ENCODE measurements at places on chromosomes 2 and 18.

GRCh38 chr2:16348821-16349515 lies 316.7 kb downstream of the CYRIA start:
- DNase-seq: no peak

- peak; percentile 9 for DNase-seq
These were observed 54.2 kb upstream of the ADAM23 start for GRCh38 chr2:206389164-206389563.

DNA sequence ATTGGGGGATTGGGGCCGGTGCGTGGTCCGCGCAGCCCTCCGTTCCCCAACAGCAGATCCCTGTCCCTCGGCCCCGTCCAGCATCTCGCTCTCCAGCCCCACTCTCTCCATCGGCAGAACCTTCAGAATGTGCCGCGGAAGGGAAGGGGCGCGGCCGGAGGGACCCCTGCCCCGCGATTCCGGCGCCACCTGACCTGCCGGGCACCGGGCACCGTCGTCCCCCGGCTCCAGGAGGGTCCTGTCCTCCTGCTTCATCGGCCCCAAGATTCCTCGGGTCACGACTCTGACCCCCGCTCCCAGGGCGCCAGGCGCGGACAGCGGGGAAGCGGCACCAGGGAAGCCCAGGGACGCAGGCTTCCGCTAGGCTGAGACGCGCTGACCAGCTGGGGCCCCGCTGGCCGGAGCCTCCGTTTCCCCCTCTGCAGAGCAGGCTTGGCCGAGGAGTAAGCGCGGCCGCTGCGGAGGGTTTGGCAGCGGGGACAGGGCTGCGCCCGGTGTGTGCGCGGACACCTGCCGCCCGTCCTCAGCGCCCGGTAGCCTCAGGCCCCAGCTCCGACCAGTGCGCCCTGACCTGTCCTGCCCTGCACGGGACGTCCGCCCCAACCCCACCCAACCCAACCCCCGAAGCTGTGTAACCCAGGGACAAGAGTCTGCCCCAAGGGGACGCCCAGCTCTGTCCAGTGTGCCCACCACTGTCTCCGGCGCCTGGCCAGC lies 16.8 kb upstream of the BOK start:
- DNase-seq: no peak

DNA sequence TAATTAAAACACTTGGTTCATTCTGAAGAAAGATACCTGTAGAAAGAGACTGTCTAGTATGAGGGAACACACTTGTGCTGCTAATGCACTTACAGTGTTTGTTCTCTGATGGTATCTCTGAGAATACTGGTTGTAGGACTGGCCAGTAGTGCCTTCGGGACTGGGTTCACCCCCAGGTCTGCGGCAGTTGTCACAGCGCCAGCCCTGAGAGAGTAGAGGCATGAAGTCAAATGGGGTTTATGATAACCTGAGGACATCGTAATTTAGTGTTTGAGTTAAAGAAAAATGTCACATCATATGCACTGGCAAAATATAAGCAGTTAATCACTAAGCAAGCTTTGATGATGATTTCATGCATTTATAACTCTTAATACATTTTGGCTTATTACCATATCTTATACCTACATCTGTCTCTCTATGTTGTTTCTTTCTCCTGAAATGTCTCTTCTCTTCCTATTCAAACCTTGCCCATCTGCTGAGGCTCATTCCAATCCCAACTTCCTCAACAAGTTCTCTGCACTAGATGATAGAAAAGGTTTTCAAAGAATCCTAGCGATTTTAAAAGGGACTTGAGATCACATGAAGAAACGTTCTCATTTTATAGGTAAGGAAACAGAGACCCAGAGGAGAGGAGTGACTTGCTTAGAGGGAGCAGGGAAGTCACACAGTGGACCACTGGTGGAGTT lies 50.2 kb downstream of the ATIC start:
- no peak for DNase-seq

GRCh38 chr2:18833941-18834340 lies 244.6 kb upstream of the NT5C1B start:
- no peak for DNase-seq

DNA sequence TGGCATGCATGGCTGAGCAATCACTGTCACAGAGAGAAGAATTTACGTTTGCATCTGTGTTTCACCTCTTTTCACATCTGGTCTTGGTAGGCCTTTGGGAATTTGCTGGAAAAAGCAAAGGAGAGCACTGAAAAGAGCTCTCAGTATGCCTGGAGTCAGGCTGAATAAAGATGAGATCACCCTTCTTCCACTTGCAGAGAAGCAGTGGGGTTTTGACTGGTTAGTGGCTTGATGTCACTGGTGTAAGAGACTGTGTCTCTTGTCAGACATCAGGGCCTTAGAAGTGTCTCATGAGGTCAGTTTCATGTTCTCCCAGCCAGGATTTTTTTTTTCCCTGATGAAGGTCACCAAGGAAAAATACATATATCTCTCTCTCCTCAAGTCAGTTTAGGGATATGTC lies 353.8 kb downstream of the INSIG2 start:
- no peak for DNase-seq

DNA sequence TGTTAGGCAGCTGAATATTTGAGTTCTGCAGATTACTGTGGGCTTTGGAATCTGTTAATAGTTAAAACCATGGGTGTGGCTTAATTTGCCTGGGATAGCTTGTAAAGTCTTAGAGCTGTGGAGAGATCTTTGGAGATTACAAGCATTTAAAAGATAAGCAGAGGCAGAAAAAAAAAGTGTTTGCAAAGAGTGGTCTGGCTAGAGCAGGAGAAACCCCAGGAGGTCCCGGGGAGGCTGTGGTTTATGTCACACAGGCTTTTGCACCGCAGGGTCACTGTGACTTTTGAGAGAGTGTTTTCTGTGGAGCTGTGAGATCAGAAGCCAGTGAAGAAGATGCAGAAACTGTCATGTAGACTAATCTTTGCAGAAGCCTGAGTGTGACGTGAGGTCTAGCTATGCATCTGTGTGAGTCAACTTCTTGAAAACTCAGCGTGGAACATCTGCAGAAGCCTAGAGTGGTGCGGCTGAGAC lies 49.0 kb downstream of the SETBP1 start:
- DNase-seq: peak; percentile 25

DNA sequence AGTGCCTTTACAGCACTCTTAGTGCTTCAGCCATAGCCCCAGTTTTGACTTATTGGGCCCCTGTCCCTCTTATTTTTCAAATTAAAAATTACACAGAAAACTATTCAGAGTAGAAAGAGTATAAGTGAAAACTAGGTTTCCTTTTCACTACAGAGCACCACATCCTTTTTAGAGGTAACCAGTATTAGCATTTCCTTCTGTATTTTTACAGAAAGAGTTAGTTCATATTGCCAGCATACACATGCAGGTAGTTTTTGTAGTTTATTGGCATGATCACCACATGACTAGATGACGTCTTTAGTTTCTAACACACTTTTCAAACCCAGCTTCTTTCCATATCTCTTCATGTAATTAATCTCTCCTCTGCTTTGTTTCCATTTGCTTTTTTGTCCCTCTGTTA lies 66.4 kb downstream of the UBE2E3 start:
- no peak for DNase-seq

DNA sequence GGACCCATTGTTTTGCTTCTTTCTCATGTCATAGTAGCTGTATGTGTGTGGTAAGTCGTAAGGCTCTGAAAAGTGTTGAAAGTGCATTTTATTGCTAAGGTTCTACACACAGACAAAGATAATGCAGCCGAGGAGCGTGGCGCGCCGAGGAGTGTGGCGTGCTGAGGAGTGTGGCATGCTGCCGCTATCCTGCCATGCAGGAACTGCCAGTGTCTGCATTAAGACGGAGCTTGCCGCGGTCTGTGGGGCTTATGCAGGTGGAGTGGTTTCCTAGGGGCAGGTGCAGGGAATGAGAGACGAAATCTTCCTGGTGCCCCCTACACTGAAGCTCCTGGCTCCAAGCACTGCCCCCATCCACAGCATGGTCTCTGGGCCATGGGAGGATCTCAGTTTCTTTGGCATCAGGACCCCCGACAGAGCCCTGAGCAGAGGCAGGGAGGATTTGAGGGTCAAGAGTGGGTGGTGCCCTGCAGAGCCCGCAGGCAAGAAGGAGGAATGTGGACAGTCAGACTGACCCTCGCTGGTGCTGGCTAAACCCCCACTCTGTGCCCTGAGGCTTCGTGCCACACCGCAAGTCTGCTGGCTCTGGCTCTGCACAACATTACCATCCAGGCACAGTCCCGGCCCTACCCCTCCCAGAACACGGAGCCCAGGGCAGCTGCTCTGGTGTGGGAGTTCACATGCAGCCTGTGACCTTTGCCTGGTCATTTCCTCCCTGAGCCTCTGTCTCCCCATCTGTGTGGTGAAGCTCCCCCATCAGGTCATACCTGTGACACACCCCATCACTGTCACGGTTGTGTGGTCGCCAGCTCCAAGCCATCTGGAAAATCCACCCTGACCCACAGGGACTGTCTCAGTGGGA lies 3.2 kb downstream of the SNED1 start:
- DNase-seq: no peak

DNA sequence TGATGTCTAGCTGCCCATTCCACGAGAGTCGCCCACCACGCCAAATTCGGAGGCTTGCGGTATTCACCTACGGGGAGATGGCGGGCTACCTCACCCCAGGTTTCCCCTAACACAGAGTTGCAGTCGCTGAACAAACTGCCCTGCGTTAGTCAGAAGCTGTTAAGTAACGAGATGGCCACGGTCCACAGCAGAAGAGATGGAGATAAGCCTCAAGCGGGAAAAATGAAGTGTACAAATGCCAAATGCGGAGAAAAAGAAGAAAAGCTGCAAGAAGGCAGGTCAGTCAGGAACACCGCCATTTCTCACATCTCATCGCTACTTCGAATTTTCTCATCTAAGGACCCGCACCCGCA lies 425 bp downstream of the ASB3 start:
- no peak for DNase-seq

DNA sequence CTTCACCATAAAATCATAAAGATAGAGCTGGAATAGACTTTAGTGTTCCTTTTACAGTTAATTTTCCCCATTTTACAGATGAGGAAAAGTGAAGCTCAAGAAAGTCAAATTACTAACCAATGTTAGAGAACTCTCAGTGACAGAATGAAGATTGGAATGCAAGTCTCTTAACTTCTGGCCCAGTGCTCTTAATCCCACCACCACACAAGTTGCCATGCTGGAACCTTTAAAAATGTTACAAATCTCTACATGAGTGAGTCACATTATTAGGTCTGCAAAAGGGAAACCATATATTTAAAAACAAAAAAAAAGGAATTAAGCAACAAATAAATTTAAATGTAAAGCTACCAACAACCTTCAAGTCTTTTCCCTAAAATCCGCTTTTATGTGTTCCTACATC lies 3.5 kb downstream of the NCKAP1 start:
- no peak for DNase-seq

GRCh38 chr2:217996361-217996760 lies 6.4 kb downstream of the TNS1 start:
- peak; percentile 25 for DNase-seq

GRCh38 chr2:63893163-63893562 lies 51.5 kb downstream of the UGP2 start:
- DNase-seq: no peak

DNA sequence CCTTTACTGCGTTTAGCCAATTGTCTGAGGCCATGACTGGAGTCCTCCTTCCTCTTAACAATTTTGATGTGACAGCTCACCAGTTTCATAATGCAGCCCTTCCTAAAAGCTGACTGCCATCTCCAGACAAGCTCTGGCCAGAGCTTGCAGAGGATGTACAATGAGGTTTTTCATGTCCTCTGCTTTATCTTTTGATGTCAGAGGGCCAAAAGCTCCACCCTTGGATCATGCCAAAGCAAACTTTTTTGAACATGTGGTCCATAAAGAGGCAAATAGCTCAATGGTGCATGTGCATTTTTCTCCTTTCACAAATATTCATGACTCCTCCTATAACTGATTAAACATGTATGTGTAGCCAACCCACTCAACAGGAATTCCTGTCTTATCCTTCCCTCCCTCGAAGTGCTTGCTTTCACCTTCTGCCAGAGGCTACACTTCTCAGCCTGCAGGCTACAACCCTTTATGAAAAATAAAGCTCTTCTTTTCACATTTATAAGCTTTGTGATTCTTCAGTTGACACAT lies 266.2 kb downstream of the FBXO15 start:
- DNase-seq: no peak

DNA sequence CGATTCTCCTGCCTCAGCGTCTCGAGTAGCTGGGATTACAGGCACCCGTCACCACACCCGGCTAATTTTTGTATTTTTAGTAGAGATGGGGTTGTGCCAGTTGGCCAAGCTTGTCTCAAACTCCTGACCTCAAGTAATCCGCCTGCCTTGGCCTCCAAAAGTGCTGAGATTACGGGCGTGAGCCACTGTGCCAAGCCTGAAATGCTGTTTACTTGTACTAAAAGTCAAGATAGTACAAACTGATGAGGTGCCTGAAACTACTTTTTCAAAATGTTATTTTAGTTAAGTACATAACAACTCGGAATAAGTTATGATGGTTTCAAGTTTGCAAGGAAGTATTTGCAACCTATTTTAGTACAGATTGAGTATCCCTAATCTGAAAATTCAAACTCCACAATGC lies 85.7 kb downstream of the CEP192 start:
- no peak for DNase-seq

GRCh38 chr2:219250049-219250781 lies 2.8 kb upstream of the TUBA4B start:
- DNase-seq: peak; percentile 44

DNA sequence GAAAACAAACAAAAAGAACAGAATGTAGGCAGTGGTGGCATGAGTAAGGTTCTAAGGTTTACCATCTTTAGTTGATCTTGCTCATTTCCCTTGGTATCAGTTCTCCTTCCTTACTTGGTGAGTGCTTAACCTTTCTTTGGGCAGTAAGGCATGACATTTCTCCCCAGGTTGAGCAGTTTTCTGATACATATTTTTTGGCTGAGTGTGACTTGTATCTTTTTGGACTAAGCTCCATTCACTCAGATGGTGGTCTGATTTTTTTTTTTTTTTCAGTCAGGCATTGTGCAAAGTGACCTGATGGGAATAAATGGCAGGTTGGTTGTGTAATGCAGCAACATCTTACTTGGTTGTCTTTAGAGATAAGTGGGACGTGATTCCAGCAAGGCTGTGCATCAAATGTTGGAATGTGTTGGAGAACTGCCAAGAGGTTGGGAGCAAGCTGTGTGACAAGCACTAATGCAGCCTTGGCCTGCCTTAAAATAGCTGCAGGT lies 15.1 kb downstream of the SPTBN1 start:
- no peak for DNase-seq

DNA sequence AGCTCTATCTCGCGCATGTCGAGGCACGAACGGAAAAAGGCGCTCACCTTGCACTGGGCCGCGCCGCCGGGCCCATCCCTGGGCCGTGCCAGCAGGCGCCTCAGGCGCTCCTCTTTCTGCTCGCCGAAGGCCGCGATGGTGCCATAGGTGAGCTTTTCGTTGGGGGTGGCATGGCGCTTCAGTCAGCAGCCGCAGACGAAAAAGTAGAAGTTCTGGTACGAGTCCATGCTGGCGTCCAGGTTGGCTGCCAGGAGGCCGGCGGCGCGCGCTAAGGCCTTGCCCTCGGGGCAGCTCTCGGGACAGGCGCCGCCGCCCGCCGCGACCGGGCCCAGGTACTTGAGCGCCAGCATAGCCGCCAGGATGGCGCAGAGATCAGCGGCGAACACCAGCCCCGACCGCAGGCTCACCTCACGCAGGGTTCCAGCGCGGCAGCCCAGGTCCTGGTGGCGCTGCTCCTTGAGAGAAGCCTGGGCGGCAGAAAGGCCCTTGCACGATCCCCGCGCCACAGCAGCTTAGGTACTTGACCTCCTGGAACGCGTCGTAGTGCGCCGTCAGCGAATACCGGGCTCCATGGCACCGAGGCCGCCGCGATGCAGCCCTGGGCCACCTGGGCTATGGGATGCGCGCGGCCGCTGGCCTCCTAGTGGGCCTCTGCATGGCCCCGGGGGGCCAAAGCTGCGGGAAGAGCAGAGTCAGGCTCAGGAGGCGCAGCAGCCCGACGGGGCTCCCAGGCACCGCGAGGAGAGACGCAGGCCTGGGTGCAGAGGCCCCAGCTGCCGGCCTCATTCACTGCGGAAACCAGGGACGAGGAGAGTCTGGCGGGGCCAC lies 12.8 kb downstream of the ALPG start:
- no peak for DNase-seq
